ENCODE measurements at places on chromosomes 3 and 15.

DNA sequence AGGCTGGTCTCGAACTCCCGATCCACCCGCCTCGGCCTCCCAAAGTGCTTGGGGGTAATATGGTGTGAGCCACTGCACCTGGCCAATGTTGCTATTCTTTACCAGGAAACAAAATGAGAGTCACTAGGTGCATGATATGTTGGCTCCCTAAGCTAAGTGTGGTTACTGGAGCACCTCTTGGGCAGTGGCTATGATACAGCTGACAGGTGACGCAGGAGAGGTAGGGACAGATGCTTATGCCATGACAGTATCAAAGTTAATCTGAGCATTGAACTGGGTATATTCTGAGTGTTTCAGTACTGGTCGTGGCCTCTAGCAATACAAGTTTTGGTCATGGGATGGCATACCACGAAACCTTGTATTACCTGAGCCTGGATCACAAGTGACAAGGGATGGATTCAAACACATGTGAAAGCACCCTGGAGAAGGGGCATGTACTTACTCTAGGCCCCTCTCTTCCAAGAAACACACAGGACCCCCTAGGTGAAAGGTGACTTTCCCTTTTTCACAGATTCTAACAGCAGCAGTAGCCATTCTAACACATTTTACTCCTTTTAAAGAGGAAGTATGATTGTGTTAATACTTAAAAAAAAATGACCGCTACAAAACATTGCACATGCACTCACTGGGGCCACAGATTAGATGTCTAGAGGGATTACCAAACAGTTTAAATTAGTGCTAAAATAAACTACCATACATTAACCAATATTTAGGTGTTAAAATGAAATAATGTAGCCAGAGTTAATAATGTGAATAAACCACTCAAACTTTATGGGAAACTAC is 467.3 kb downstream of the SHQ1 start:
- DNase-seq: no peak

- no peak for DNase-seq
Observed at GRCh38 chr15:64864068-64864467, 22.4 kb downstream of the PLEKHO2 start.

DNA sequence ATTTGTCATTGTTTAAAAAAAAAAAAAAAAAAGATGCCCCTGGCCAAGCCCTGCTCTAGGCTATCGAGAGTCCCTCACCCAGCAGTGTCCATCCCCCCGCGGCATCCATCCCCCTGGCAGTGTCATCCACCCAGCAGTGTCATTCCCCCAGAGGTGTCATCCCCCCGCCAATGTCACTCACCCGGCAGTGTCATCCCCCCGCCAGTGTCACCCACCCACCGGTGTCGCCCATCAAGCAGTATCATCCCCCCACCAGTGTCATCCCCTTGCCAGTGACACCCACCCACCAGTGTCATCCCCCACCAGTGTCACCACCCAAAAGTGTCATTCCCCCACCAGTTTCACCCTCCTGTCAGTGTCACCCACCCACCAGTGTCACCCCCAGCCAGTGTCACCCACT is 99.3 kb upstream of the PRR20G start:
- DNase-seq: no peak

GRCh38 chr15:41921639-41922038 is 27.8 kb upstream of the SPTBN5 start:
- no peak for DNase-seq

GRCh38 chr15:80203361-80203885 is 48.6 kb downstream of the CTXND1 start:
- no peak for DNase-seq

DNA sequence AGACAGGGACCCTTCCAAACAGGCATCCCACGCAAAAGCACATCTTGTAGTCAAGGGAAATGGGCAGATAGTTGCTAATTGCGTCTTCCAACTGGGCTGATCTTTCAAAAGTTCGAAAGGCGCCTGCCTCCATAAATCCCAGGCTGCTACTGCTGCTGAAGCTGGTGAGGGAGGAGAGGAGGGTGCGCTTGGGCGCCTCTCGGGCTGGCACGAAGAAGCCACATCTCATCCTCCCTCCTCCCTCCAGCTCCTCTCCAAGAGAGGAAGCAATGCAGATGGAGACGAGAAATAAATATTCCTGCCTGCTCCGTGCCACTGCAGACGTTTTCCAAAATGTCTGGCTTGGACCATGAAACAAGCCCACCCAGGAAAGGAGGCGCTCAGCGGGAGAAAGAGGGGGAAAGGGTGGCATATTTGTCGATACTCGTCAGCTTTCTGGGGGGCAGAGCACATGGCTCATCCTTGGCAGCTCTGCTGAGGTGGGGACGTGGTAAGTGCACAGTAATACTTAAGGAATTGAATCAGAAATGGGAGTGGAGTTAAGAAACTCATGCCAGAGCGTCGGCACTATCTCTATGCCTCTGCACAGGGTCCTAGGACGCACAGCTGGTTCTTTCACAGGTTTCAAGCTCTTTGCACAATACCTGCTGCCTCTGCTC is 88.9 kb upstream of the FEZF2 start:
- no peak for DNase-seq

DNA sequence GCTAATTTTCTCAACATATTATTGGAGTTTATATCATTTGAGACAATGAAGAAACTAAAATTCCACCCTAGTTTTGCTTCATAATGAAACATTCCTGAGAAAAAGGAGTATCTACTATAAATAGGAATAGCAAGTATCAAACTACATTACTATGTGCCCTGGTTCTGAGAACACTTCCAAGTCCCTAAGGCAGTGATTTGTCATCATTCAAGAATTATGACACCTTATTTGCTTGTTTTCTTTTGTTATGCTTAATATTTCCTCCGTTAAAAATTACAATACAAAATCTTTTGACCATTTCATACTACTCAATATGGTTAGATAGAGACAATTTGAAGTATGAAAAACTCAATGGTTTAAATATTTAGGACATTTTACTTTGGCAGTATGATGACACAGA is 707.8 kb upstream of the GOLIM4 start:
- DNase-seq: peak; percentile 56

- no peak for DNase-seq
Observed at GRCh38 chr15:93709708-93710107, 521.7 kb upstream of the MCTP2 start.

DNA sequence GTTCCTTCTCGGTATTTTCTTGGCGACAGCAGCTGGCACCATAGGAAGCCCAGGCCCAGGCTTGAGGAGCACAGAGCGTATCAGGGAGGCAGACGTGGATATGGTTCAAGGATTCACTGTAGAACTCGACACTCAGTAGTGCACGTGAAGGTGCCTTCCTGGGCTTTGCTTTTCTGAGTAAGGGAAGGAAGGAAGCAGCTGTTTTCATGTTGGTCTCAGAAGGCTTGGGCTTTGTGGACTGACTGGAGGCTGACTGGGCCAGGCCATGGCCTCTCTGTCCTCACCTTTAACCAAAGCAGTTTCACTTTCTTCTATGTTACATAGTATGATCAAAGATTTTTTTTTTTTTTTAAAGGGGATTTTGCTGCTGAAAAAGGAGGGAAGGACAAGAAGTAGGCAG is 6.9 kb upstream of the GHRL start:
- no peak for DNase-seq

DNA sequence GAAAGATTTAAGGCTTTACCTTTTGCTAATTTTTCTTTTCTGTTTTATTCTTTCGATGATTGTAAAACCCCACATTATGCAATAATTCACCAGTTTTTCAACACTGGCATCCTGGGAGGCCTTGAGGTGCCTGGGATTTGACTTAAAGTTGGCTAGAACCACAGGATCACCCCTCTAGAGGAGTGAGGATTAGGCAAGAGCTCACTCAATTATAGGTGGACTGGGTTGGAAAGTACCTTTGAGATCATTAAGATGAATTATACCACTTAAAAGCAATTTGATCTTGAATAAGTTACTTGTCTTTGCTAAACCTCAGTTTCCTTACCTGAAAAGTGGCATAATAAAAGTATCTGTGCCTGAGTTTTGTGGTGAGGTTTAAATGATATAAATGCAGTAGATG is 212.8 kb upstream of the TPRG1 start:
- DNase-seq: no peak

DNA sequence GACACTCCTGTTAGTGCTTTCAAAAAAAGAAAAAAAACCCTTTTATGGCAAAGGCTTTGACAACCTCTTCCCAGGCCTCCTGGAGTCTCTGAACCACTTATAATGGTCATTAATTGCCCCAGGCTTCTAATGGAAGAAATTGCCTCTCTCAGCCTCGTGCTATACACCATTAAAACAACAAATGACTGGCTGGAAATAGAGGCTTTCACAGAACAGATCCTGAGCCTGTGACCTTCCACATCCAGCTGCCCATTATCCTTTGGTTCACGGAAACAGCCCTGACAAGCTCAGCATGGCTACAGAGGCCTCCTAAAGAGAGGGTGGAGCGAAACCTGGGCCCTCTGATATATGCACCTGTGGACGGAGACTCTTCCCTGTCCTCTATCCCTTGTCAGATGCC is 26.8 kb upstream of the MKRN3 start:
- no peak for DNase-seq

Measured in cardiac fibroblast (primary cell).